ENCODE measurements at places on chromosomes 5 and 9.

- DNase-seq, result no peak
These were observed 15.0 kb downstream of the BASP1 start for GRCh38 chr5:17232405-17232804.

DNA sequence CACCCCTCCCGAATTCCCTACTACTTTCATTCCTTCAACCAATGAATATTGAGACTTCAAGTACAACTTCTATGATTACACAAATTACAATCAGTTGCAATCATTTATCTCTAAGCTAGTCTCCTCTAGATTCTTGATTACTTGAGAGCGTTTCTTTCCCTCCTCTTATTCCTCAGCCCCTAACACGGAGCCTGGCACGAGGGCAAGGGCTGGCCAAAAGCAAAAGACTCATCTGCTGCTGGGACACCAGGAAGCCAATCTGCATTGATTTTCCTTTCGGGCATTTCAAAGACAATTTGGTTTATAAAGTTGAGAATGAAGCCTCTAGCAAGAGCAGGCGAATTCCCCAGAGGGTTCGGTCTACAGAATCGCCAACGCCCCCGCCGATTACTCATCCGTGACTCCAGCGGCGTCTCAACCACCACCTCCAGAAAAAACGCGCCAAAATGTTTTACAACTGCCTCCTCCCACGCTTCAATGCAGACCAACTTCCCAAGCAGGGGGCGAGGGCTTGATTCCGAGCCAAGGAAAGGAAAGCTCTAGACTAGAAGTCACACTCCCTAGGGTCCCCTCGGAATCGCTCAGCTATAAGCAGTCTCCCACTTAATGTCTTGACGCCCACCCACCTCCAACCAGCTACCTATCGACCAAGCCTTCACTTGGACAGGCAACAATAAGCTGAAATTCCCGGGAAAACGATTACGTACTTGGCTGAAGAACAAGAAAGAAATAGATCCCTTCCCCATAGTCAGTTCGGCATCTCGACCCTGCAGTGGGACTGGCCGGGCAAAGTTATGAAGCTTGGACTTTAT is 1.5 kb downstream of the PCSK1 start:
- no peak for DNase-seq

GRCh38 chr9:134679616-134680392 is 38.2 kb downstream of the COL5A1 start:
- DNase-seq, result no peak

DNA sequence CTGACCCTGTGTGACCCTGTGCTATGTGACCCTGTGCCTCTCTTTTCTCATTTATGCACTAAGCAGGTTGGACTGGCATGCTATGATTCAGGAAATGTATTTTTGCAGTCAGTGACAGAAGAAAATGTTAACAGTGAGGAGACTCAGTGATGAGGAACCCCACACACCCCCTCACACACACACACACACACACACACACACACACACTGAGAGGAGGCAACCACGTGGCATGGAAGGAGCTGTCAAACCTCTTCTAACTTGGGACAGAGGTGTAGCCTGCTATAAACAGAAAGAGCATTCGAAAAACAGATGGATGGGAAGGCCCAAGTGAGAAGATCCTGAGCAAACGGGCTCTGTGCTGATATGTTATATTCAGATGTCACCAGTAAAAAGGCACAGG is 57.9 kb upstream of the GRIA1 start:
- DNase-seq, result no peak

- DNase-seq, result no peak
These were observed 62.5 kb downstream of the IPO11 start for GRCh38 chr5:62475072-62475471.

- DNase-seq, result no peak
These were observed 13.2 kb downstream of the TMEM8B start for GRCh38 chr9:35842020-35842745.

- no peak for DNase-seq
These were observed 67.3 kb downstream of the DMRT2 start for GRCh38 chr9:1117439-1117838.

- no peak for DNase-seq
These were observed 41.8 kb downstream of the ELOVL7 start for GRCh38 chr5:60802226-60802625.

- DNase-seq, result no peak
These were observed 116.1 kb downstream of the AP3B1 start for GRCh38 chr5:78178356-78178755.

GRCh38 chr9:70995511-70995910 is 125.9 kb downstream of the TRPM3 start:
- DNase-seq, result no peak

- DNase-seq, result no peak
These were observed at the start of gene OCLN for GRCh38 chr5:69492391-69492922. OCLN (plus strand) TSS chr5:69492790; CDS start chr5:69504245, 11,455 bp downstream.

- DNase-seq, result no peak
These were observed 15.5 kb upstream of the TCOF1 start for GRCh38 chr5:150341989-150342388.

DNA sequence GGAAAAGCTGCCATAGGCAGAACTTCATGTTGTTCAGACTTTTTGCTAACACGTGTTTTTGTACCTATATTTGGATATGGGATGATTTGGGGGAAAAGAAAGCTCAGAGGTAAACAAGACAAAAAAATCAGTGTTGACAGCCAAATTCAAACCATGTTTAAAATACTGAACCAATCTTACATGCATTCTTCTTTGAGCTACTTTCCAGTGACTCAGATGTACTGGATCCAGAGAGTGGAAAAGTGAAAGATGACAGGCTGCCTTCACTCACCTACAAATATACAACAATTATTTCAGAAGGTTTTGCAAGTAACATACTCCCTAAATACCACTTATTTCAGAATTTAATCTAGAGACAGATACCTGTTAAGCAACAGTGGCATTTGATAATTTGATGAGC is 165.7 kb downstream of the MPDZ start:
- DNase-seq, result no peak

DNA sequence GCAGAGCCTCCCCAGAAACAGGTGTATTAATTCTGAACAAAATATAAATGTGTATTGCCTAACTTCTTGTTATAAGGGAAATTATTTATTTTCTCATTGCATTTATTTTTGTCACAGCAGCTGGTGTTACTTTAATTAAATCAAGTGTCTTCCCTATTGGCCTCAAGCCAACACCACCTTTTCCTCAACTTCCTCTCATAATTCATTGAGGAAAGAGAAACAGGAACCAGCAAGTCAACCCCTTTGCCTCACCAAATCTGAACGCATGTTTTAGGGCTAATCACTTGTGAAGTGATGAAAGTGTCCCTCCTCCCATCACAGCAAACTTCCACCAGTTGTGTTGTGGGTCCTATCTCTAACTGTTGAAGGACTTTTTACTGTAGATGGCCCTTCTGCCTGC is 73.1 kb downstream of the DIRAS2 start:
- DNase-seq, result no peak

DNA sequence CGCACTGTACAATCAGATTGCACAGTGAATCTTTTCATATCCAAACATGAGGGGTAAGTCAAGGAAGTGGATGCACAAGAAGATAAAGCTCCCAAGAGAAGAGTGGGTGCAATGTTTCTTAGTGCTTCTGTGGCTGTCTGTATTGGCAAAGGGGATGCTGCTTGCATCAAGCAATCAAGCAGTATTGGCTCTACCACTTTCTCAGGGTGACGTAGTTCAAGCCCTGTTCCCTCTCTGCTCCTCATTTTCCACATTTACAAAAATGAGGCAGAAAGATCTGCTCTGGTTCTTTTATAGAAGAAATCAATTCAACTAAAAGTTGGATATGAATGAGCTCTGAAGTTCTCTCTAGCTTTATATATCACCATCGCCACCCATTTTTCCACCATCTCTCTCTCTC is 2.3 kb downstream of the TNFSF8 start:
- no peak for DNase-seq

DNA sequence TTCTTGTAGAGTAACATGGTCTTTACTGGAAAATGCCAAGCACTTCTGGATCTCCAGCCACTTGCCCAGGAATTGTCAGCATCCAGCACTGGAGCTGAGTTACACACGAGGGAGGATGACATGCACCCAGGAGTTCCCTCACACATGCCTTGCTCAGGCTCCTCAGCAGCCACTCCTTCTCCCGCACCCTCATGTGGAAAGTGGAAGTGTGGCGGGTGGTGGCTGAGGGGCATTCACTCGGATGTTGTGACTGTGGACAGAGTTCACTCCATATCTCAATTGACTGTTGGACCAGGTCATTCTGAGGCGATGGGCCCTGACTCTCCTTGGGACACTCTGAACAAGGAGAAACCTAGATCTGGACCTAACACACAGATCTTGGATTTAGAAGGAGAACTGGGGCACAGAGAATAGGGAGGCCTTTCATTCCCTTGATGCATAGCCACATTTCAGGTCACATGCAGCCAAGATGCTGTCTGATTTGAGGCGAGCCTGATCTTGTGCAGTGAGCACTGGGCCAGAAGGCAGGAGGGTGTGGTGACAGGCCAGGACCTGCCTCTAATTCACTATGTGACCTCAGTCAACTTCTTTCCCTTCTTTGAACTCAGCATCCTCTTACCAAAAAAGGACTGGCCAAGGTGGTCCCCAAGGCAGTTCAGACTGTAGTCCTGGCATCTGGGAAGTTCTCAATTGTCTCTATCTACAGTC is 62.1 kb downstream of the CYSTM1 start:
- DNase-seq, result no peak

DNA sequence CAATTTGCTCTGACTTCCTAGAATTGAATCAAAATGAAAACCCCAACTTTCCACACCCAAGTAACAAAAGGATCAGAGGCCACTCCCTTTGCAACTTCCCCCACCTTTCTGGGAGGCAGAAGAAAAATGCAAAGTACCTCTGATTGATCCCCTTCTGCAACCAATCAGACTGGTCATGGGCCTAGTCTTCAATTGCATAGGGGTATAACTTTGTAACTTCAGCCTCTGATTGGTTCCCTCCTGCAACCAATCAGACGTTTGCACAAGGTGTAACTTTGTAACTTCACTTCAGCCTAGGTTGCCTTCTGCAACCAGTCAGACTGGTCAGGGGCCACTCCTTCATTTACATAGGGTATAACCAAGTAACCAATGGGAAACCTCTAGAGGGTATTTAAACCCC is 38.3 kb upstream of the CNOT6 start:
- DNase-seq, result no peak

DNA sequence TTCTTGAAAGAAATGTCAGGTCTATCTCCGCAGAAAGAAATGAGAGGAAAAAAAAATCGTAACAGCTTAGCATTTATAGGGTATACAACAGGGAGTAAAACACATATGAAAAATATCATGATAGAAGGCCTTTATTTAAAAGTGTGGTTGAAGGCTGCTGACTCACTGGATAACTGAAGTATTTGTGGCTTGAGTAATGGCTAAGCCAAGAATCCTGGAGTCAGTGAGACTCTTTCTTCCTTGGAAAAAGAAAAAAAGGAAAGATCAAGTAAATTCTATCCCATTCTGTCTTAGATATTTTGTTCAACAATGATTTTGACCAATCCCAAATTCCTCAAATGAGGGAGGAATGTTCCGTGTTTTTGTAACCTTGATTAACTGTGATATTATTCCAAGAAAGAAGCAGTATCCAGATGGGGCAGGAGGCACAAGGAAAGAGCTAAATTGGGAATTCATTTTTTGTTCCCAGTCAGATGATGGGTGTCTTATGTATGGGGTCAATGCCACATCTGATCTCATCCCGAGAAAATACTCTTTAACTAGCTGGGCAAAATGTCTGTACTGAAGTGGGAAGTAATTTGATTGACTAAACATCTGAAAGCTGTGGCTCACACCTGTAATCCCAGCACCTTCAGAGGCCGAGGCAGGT is 64.3 kb upstream of the MYO10 start:
- peak; percentile 89 for DNase-seq

- DNase-seq, result no peak
These were observed 57.1 kb upstream of the NMUR2 start for GRCh38 chr5:152462021-152462721.

DNA sequence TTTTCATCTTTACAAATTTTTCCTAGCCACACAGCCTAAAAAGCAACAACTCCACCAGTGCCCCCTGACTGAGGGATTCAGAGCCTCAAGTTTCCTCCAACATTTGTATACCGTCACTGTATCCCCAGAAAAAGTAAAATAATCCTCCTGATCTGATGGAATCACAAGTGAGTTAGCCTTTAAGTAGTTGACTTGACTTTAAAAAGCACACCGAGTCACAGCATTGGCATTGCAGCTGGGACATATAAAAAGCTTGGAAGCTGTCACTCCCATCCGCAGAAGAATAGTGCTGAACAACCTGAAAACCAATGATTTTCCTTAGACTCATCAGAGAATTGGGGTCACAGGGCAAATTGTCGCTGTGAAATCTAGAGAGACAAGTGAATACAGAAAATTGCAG is 41.6 kb upstream of the FBN2 start:
- no peak for DNase-seq

DNA sequence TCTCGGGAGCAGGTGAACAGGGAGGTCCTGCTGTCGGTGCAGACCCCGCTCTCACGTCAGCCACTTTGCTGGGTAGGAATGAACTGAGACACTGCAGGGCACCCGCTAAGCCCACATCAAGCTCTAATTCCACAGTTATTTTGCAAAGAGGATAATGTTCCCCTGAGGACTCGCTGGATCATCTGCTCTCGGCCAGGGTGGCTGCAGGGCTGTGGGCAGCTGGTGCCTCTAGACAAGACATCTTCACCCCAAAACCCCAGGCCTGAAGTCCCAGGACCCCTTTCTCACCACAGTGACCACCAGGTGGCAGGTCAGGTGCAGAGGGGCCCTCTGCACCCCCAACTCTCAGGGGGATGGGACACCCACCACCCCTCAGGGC is 135.1 kb upstream of the PPP1R26 start:
- no peak for DNase-seq

- no peak for DNase-seq
These were observed 28.4 kb upstream of the LTC4S start for GRCh38 chr5:179765400-179765799.

- DNase-seq, result no peak
These were observed 434.7 kb upstream of the ZNF608 start for GRCh38 chr5:125181159-125181558.

- DNase-seq, result no peak
These were observed 1.3 kb downstream of the BBLN start for GRCh38 chr9:128161215-128161902.

DNA sequence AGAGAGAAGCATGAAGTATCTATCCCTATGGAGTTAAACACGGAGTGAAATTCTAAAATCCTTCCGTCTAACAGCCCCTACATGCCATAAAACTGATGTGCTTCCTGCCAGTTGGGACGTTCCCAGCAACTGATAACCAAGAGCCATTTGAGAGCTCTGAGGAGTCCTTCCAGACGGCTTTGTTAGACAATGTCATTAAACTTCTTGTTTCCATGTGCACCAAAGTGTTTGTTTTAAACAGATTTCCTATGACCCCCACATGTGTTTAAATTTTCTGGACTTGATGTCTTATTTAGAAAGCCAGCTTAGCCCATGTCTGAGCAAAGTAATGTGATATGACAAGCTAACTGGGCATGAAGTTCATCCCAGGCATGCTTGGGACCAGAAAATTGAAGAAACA is 57.2 kb upstream of the LPAR1 start:
- DNase-seq, result no peak

DNA sequence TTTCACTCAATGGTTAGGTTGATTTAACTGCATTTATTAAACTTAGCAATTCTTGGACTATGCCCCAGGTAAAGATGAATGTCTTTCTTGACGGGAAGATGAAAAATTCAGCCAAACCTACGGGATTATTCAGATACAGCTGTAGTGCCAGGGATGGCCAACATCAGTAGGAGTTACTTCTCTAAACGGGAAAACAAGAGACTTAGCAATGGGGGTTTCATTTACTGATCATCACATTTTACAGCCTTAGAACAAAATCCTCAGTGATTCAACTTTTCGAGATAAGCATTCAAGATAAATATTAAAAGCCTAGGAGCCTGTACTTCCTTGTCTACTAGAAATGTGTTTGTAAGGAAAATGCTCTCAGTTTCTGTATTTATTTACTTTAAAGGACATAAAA is 46.1 kb downstream of the S1PR3 start:
- no peak for DNase-seq

- DNase-seq, result peak; percentile 91
These were observed 113.8 kb upstream of the ANKRD55 start for GRCh38 chr5:56346741-56347535.

Measured in AG04450 (cell line).